H54 (cell line): ENCODE measurements at places on chromosomes 7 and 10.
A peak's percentile ranks its signal among the peaks of the same experiment; 100 is the strongest.

- no peak for DNase-seq
Measured at GRCh38 chr10:31867646-31868045, 61.0 kb downstream of the ARHGAP12 start.

DNA sequence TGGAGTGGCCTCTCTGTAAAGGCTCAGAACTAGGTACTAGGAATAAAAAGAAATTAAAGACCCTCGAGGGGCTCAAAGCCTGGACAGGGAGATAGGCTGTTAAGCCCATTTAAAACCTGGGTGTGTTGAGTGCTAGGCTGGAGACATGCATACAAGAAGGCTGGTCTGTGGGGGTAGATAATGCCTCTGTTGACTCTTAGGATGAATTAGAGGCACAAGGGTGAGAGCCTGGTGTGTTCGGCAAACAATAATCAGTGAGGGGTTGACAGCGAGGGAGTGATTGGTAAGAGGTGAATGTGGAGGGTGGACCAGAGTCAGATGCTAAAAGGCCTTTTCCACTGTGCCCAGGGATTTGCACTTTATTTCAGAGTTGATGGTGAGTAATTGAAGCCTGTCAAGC lies 12.7 kb downstream of the GSTO2 start:
- DNase-seq, result no peak

DNA sequence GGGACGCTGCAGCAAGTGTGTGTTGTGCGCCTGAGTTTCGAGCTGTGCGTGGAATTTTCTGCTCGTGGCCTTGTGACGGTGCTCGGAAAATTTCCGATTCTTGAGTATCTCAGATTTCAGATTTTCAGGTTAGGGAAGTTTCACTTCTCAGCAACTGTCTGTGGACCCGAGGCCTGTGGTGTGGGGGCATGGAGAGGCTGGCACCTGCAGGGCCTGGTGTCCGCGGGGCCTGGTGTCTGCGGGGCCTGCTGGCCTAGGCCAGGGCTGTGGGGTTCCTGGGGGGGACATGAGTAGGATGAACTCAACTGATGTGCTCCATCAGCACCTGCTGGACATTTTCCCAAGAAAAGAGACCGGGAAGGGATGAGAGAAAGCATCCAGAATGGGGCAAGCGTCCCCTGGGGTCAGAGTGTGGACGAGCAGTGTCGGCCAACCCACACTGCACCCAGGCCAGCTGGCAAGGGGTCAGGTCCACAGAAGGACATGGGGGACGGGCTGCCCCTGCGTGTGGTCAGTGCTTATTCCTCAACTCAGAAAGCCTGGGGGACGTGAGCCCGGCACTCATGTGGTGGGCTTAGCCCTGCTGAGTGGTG lies 31.3 kb upstream of the SHH start:
- no peak for DNase-seq

- DNase-seq, result peak; percentile 82
Measured at GRCh38 chr7:44533301-44534055, 7.7 kb downstream of the NPC1L1 start.

- no peak for DNase-seq
Measured at GRCh38 chr10:125811251-125811650, 11.8 kb downstream of the UROS start.

DNA sequence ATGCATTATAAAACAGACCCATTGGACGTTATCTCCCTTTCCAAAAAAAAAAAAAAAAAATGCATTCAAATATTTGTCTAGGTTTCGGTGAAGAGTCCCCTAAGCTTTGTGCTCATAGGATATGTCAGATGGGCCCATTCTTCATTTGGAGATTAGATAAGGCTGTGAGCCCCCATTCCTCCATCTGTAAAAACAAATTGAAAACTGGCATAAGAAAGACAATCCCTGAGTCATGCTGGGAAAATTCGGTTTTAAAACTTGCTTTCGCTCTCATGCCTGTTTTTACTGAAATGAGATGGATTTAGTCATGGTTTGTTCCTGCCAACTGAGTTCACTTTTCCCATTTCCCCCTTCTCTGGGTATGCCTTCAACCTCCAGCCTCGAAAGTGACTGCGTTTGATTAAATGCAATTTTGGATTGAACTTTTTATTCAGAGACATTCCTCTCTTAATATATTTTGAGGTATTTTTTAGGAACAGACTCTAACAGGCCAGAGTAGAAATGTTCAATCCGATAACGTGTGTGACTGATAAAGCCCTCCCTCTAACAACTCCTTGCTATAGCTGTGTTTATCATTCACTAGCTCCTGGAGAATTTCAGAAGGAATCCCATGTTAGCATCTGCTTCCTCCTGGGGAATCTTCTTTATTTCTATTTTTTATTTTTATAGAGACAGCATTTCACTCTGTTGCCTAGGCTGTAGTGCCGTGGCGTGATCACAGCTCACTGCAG lies 190.9 kb upstream of the LYZL2 start:
- DNase-seq, result no peak

DNA sequence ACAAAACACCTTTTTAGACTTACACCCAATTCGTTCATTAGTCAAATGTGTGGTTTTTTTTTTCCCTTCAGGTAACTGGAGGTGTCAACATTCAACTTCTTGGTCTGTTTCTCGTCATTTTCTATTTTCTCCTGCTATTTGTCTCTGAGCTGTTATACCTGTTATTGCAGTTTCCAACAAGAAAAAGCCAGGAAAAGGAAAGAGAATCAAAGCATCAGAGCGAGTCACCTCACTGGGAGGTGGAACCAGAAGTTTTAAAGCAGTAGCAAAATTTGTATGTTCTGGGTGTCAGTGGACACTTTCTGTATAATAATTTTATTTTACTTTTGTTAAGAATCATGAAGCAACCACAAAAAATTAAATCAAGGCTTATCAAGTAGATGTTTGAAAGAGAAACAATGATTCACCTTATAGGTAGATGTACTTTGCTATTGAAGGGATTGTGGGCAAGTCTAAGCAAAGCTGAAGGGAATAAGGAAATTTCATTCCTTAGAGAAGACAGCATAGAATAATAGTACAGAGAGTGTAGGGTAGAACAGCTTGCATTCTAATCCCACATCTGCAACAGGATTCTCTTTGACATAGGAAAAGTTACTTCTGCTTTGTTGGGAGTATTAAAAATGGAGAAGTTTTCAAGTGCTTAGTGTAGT lies 675.8 kb downstream of the PCDH15 start:
- no peak for DNase-seq
